Endothelial cell of umbilical vein (primary cell): ENCODE measurements at places on chromosomes 7 and 10.

- DNase-seq: no peak
Measured at GRCh38 chr10:82402906-82403401, 528.0 kb downstream of the NRG3 start.

GRCh38 chr10:4609251-4609650, 216.8 kb upstream of the AKR1E2 start:
- no peak for DNase-seq

DNA sequence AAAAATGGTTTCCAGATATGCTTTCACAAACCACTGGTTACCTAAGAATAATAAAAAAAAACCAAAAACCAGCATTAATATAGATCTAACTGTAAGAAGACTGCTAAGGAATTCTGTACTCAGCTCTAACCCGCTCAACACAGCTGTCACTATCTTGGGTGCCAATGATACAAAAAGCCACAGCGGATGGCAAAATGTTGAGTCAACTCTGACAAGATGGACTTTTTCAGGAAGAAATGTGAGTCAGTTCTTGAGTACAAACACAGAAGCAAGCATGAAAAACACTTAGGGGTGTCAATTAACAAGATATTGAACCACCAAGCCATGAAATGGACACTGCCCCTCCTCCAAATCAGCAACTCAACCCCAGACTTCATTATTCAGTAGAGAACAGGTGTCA, 55.0 kb downstream of the CTTNBP2 start:
- no peak for DNase-seq

DNA sequence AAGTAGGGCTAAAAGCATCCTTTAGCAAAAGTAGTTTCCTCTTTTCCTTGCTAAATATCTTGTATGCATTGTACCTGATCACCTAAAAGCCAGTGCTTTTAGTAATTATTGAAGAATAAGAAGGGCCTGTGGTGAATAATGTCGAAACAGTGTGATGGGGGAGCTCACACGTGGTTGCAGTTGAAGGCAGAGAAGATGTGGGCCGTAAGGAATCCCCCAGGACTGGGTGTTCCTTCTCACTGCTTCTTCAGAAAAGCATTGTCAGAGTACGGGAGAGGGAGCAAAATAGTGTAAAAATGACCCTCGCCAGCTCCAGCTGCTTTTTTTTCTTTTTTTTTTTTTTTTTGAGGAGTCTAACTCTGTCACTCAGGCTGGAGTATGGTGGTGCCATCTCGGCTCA, 201.1 kb downstream of the NSUN6 start:
- DNase-seq: no peak

GRCh38 chr7:116395141-116395791, 104.3 kb upstream of the CAV2 start:
- DNase-seq: peak; percentile 88

GRCh38 chr10:22611425-22612115, 102.8 kb downstream of the PIP4K2A start:
- no peak for DNase-seq

- peak; percentile 3 for DNase-seq
Measured at GRCh38 chr10:43648095-43648397, 635 bp downstream of the ZNF32 start.

DNA sequence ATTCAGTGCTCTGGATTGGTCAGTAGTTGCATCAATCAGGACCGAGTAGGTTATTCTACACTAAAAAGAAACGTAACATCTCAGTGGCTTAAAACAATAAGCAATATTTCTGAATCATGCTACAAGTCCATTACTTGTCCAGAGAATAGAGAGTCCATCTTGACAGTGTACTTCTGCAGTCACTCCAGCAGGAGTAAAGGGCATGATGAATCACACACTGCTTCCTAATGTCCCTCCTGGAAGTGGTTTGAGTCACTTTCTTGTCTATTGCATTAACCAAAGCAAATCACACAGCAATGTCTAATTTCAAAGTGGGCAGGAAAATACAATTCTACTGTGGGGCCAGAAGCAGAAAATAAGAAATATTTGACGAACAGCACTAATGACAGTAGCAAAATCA, 124.8 kb downstream of the TSPAN12 start:
- DNase-seq: peak; percentile 27

- no peak for DNase-seq
Measured at GRCh38 chr7:108009873-108010272, 6.9 kb upstream of the LAMB1 start.

DNA sequence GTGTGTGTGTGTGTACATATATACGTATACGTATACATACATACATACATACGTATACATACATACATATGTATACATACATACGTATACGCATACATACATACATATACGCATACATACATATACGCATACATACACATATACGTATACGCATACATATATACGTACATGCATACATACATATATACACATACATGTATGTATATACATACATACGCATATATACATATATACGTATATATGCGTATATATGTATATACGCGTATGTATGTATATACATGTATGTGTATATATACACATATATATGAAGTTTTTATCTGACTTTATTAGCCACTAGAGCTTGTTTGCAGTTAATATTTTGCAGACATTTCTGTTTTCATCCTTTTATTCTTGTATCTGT, 63.3 kb downstream of the TBC1D12 start:
- DNase-seq: no peak

DNA sequence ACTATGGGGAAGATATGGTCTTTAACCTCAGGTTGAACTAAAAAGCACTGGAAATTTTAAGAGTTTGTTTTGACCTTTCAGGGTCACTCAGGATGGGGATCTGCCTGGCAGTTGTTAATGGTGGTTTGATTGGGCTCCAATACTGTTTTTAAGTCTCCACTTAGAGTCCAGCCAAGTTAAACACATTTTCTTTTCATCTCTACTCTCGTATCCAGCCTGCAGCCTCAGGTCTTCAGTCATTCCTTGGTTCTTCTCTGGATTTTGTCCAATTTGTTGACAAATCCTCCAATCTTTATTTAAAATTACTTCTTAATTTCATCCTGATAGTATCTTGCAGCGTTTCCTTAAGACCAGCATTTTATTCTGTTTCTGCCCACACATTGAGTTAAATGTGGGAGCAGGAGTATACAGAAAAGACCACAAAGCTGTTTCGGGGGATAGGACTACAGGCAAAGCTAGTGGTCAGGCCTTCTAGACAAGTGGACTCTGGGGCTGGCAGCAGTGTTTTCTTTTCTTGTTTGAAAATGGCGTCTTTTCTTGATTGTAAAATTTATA, 133.2 kb upstream of the INHBA start:
- no peak for DNase-seq

DNA sequence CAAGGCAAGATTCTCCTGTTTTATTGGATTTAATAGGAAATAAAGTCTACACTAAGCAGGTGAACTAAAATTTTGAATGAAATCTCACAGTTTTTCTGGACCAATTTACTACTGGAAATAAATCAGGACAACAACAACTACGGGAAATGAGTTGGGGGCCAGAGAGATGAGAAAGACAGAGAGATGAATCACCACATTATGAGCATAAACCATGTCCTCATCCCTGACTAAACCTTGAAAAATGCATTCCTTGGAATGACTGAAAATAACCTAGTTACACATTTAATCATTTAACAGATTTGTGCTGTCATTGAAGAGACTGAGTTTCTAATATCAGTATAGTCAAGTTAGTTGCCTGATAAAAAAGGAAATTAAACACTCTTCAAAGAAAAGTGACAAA, 608.4 kb upstream of the KCND2 start:
- peak; percentile 79 for DNase-seq

DNA sequence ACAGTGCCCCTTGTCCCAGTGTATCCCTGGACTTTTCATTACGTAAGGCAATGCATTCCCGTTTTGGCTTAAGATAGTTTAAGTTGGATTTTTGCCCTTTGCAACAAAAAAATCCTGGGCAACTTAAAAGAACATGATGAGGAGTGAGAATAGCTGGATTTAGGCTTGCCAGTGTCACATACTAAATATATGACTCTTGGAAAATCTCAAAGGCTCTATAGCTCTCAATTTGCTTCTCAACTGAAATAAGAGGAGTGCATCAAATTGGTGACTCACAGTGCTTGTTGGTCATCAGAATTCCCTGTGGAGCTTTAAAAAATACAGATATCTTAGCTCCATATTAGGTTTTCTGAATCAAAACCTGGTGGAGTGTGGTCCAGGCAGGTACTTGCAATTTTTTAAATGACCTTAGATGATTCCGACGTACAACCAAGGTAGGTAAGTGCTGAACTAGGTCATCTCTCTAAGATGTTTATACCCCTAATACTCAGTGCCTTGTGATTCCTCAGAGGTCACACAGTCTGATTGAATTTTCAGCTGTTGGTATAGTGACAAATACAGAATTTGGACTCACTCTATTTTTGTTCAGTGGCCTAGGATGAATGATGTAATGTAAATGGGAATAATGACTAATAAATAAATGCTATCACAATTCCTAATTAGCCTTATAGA, 33.9 kb upstream of the ORC5 start:
- no peak for DNase-seq

DNA sequence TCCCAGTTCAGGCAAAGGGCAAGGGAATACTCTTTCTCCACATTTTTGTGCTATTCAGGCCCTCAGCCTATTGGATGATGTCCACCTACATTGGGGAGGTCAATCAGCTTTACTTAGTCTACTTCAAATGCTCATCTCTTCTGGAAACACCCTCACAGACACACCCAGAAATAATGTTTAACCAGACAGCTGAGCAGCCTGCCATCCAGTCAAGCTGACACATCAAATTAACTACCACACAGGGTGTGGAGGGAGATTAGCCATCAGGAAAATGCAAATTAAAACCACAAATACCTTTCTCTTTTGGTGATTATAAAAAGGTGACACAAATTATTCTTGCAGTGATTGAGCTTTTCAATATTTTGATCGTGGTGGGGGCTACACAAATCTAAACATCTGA, 74.7 kb upstream of the FZD8 start:
- DNase-seq: no peak

GRCh38 chr7:98088109-98088508, 18.6 kb upstream of the LMTK2 start:
- DNase-seq: no peak

GRCh38 chr7:130957137-130957513, 223.1 kb upstream of the KLF14 start:
- DNase-seq: no peak

DNA sequence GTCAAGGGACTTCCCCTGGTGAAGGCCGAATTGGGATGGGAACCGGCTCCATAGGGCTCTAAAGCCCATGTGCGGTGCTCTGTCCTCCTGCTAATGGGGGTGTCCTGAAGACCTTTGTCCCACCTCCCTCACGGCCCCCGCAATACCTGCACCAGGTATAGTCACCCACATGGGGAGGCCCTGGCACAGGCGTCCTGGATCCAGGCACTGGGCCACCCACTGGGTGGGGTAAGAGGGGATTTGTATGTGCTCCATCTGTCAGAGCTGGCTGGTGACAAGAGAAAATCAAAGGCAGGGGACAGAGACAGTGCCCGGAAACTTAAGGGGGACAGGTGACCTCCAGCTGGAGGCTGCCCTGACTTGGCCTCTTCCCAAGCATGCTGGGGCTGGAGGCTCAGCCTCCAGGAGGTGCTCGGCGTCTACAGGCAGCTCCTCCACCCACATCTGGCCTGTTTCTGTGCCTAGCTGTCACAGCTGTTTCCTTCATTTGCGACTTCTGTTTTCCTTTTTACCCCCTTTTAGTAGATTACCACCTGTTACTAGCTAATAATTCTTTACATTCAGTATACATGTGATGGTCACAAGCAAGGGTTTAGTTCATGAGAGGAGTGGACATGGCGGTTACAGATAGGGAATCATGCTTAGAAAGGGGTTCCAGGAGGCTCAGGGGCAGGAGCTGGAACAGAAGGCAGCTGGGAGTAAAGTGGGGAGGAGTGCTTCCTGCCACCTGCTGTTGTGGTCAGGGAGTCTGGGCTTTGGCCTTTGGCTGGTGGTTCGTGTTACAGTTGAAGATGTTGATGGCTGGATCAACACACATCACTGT, 2.3 kb upstream of the CUZD1 start:
- DNase-seq: peak; percentile 16

- no peak for DNase-seq
Measured at GRCh38 chr10:79161557-79161956, 92.8 kb downstream of the ZMIZ1 start.

DNA sequence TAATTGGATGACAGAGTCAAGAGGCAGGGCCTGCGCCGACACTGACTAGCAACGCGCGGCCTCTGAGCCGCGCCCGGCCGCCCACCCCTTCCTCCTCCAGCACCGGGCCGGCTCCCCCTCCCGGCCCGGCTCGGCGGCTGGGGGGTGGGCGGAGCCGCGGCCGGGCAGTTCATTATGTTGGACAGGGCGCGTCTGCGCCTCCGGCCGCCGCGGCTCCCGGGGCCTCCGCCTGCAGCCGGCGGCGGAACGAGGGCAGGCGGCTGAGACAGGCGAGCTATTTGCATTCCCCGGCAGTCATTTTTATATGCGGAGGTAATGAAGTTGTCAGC, 106.7 kb downstream of the SNX10 start:
- peak; percentile 79 for DNase-seq

DNA sequence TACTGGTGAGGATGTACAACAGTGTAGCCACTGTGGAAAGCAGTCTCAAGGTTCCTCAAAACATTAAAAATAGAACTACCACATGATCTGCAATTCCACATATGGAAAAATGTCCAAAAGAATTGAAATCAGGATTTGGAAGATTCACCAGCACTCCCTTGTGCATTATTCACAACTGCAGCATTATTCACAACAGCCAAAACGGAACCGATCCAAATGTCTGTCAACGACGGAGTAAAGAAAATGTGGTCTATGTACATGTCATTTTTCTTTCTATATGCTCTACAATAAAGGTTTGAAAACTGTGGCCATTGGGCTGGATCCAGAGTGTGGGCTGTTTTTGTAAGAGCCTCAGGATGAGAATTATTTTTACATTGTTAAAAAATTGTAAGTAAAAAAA, 1206.1 kb upstream of the CELF2 start:
- DNase-seq: no peak
